ENCODE measurements at places on chromosomes 6 and 20. TPM values are rescaled to one million over a fixed set of nuclear protein-coding genes. Genes with fewer than 3 reads are reported as not detected.

DNA sequence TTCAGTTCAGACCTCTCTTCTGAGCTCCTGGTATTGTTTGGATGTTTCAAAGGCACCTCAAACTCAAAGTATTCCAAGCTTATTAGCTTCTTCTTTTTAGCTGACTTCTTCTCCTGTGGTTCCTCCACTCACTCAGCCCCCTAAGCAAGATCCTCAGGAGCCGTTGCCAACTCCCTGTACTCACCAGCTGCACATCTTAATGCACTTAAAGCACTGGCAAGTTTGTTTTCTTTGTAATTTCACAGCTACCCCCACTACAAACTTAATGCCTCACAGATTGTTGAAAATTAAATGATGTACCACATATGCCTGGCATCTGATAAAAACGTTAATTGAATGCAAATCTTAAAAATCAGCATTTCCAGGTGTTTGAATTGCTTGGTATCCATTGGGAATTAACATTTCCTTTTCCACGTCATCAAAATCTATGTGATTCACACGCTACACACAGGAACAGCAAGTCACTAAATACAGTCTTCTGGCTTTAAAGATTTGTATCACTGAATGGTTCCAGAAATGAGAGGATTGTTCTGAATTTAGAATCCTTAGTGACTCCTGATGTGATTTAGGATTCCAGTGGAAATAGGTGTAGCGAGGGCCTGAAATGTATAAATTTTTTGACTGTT is 24.5 kb downstream of the CALHM6 start:
- DNase-seq = no peak

DNA sequence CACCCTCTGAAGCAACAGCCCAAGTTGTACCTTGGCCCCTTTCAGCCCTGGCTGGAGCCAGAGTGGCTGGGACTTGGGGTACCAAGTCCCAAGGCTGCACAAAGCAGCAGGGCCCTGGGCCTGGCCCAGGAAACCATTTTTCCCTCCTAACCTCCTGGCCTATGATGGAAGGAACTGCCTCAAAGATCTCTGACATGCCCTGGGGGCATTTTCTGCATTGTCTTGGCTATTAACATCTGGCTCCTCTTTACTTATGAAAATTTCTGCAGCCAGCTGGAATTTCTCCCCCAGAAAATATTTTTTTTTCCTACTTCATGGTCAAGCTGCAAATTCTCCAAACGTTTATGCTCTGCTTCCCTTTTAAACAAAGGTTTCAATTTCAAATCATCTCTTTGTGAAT is 269.4 kb upstream of the CDYL start:
- no peak for DNase-seq

- no peak for DNase-seq
Measured at GRCh38 chr6:64815718-64816117, 891.3 kb downstream of the EYS start.

GRCh38 chr6:5537967-5538366 is 276.7 kb downstream of the FARS2 start:
- no peak for DNase-seq

Gene PLN
- 0.55 TPM for total RNA-seq

DNA sequence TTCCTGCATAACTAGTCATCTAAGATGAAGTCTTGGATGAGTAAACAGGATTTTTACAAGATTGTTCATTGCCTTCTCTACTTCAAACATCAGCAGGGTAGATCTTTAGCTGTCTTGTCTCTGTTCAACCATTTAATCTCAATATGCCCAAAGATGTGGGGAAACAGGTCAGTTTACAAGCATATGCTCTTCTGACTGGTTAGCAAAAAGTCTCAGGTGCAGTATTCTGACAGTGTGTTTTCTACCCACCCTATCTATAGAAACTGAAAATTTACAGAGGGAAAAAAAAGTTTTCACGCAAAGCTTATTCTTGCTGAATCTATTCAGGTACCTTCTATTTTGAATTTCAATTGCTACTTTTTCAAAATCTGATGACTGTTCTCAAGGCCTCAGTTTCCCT is 29.0 kb downstream of the MAP3K5 start:
- DNase-seq = no peak

GRCh38 chr6:92559003-92559402 is 860.4 kb downstream of the EPHA7 start:
- DNase-seq = no peak

Gene RIPK1
- 15.1 TPM for total RNA-seq

DNA sequence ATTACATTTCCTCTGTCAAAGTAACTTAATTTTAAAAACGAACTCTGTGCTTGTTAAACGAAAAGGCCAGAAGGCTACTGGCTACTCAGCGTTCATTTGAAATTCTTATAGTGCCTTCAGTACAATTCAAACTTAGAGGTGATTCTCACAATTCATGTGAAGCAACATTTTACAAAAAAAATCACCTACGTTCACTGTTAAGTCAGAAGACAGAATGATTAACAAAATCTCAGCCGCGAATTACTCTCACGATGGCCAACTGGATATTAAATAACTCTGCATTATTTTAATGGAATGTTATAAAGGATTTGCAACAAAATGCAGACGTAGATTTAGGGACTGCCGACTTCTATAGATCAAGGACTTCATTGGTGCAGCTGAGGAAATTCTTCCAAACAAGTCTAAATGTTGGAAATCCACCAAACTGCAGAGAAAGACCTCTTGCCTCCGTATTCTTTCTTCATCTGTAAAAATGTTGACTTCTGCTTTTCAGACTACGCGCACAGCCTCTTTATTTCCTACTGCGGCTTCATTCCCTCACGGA is 1.6 kb upstream of the QKI start:
- DNase-seq = no peak

- DNase-seq = no peak
Measured at GRCh38 chr6:127768223-127768622, 132.6 kb downstream of the THEMIS start.

Gene BACH2
- total RNA-seq = 12.3 TPM

Gene C20orf144
- total RNA-seq = 0.27 TPM

- DNase-seq = no peak
Measured at GRCh38 chr20:46151936-46152335, 33.8 kb downstream of the CD40 start.

Data from progenitor cell of endocrine pancreas (in vitro differentiated cells).